ENCODE measurements at places on chromosomes 12 and 14.
A peak's percentile ranks its signal among the peaks of the same experiment; 100 is the strongest.

DNA sequence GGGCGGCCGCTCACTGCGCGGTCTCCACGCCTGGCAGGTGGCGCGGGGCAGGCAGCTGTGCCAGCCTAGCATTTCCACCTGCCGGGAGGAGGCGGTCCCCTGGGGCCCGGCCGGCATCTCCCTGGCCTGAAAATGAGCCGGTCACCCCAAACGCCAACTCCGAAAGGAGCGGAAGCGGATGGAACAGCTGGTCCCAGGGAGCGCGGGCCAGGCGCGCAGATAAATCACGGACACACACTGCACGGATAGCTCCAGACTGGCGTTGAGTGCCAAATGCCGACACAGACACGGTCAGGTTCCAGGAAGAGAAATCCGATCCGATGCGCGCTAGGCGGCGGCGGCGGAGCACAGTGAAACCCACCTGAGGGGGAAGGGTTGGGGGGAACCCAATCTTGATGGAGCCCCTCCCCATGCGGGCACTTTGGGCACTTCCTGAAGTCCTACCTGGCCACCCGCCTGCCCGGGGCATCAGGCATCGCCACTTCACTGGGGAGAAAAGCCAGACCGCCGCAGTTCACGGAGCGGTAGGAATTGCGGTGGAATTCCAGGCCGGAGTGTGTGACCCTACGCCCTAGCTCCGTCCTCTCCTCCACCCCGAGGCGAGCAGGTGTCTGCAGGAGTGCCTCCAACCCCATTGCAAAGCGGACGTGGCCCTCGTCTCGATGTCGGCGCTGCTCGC is 624 bp upstream of the PLEKHD1 start:
- peak; percentile 72 for DNase-seq

GRCh38 chr12:9951026-9951675 is 19.0 kb upstream of the CLEC2A start:
- DNase-seq, result no peak

DNA sequence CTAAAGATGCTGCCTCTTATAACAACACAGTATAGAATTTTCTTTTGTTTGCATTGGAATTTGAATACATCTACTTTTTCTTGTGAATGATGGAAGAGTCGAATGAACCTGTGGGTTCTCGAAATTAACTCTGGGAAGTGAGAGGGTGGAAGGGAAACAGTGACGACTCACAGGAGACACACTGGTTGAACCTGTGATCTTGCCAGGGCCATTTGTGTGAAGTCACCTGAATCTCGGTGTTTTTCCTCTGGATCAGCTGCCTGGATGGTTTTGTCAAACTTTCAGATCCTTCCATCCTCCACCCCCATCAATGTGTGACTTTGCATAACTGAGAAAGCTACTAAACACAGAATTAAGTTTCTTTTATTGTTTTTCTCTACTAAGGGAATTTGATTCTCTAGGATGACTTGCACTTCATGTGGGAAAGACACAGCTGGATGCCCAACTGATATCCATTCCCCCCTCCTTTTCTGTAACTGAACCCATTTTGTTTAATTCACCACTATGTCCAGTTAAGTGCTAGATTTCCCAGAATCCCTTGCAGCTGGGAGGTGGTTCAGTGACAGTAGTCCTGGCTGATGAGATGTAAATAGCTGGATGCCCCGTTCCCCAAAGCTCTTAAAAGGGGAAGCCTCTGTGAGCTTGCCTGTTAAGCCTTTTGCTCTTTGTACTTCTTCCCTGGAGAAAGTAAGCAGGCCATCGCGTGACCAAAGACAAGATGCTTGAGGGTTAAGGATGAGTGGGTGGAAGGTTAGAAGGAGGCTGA is 6.3 kb downstream of the PPFIBP1 start:
- DNase-seq, result no peak

DNA sequence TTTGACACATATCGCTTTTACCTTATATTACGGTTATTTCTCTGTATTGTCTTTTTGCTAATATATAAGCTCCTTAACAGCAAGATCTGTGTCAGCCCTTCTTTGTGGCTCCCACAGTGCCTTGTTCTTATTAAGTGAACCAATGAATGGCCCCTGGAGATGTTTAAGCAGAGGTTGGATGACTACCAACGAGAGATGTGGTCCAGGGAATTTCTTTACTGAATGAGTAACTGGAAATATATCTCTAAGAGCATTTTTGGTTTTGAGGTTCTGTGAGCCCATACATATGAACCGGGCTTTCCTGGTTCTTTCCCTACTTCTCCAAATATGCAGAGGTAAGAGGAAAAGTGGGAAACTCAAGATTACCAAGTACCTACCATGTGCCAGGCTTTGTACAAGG is 23.5 kb downstream of the CALCOCO1 start:
- DNase-seq, result no peak

DNA sequence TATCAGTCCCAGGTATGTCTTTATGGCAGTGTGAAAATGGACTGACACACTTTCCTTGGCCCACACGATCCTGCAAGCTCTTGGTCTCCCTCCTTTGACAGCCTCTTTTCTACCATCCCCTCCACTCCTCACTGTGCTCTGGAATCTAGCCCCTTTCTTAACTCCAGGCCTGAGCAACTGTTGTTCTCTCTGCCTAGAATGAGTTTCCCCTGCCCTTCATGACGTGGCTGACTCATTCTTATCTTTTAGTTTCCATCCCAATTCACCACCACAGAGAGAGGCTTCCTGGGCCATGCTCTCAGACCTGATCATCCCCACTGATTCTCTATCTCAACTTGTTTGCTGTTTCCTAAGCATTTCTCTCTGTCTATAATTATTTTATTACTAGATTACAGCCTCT is 157.4 kb upstream of the HMGA2 start:
- DNase-seq, result no peak

DNA sequence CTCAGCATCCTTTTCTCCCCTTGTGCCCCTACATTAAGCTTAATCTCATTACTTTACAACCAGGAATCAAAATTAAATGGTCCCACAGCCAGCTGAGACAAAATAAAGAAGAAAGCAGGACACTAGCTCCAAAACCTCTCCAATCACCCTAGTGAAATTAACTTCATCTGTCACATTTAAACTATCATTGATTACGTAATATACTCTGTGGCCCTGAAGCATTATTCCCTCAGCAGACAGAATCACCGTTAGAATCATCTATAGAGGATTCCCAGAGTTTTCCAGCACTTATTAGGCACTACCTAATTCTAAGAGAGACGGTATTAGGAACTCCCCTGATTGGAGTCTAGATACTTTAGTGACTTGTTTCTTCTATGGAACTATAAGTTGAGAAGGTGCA is at the start of gene OR4K17:
OR4K17 (plus strand) TSS at position 302 of the 400 bp plus-strand sequence. CDS start 6,761 bp downstream, outside the sequence.
- no peak for DNase-seq

DNA sequence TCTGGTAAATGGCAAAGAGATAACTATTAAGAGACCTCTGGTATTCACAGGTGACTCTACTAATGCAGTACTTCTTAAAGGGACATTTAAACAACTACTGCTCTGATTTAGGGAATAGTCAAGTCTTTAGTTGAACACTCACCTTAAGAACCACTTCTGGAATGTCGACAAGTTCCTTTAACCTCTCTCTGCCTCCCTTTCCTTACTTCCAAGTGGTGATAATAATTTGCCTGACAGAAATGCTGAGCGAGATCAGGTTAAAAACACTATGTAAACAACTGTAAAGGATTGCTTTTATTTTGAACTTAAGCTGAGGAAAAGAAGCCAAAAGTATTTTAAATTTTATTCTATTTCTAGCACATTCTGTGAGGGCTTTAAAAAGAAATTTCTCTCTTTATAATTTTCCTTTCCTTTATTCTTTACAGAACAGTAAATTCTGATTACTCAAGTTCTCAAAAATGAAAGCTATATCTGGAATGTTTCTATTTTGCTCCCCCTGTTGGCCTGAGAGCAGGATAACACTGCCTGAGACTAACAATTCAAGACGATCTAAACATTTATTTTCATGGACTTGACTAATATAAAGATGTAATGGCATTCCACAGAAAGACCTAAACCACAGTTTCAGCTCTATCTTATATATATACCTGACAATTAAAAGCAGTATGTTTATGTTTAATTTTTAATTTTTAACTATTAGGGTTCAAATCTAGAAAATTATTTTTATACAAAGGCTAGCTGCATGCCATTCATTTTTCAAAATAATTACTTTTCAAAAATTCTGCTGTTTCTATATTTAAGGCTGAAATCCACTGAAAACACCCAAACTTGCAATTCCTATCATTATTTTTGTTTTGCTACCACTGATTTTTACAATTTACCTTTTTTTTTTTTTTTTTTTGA is 29.2 kb downstream of the ZCCHC8 start:
- DNase-seq, result no peak

DNA sequence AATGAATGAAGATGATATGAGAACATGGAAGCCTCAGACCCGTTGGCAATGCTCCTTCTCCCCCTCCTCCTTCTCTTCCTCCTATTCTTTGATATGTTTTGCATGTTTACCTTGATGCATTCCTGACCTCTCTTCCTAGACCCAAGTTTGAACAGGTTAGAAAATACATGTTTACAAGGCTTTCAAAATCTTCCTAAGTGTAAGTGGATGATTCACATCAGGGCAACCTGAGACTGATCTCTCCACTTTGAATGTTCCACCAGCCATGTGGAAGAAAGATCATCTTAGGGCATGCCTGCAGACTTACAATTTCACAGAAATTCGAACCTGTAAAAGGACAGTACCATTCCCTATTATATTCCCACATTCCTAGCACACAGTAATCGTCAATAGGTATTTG is 18.0 kb upstream of the LDHB start:
- no peak for DNase-seq

DNA sequence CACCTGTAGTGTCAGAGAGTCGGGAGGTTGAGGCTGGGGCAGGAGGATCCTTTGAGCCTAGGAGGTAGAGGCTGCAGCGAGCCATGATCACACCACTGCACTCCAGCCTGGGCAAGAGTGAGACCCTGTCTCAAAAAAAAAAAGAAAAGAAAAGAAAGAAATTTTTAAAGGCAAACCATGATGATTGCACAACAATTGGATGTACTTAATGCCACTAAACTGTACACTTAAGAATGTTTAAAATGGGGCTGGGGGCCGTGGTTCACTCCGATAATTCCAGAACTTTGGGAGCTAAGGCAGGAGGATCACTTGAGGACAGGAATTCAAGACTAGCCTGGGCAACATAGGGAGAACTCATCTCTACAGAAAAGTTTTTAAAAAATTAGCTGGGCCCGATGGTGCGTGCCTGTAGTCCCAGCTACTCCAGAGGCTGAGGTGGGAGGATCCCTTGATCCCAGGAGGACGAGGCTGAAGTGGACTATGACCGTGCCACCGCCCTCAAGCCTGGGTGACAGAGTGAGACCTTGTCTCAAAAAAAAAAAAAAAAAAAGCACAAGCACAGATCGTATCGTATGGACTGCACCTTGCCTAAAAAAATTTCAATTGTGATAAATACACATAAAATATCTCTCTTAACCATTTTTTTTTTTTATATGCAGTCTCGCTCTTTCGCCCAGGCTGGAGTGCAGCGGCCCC is 32.7 kb downstream of the JAG2 start:
- no peak for DNase-seq

GRCh38 chr12:96892104-96892503 is 15.0 kb upstream of the NEDD1 start:
- no peak for DNase-seq

DNA sequence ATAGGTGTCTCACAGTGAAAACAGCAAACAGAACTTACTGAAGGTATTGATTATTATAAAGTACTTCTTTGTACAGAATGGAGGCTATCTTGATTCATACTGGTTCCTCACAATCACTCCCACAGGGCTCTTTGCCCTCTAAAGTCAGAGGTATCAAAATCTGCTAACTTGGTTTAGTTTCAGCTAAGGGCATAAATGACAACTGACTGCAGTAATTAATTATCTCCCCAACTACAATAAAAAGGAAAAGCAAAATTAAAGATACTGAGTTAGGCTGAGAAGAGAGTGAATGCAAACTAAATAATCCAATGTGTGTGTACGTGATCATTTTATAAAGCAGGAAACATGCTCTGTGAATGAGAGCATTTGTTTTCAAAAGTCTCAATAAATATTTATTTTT is 338.7 kb downstream of the ACSS3 start:
- no peak for DNase-seq

DNA sequence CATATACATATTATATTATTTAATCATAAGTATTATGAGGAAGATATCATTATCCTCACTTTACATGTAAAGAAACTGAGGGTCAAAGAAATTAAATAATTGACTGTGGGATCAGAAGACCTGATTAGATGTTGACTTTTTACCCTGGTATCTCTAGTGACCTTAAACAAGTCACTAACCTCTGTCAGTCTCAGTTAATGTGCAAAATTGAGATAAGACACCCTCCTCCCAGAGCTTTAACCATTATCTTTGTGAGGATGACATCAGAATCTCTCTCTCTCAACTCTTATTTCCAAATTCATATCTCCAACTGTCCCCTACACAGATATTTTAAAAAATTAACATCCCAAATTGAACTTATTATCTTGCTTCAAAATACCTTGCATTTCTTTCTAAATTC is 177.8 kb downstream of the KLHL28 start:
- no peak for DNase-seq

GRCh38 chr14:96905825-96906224 is 108.6 kb downstream of the VRK1 start:
- no peak for DNase-seq

- peak; percentile 78 for DNase-seq
These were observed 54.0 kb downstream of the ZNF641 start for GRCh38 chr12:48296586-48297282.

- no peak for DNase-seq
These were observed 227.3 kb downstream of the DPF3 start for GRCh38 chr14:72666610-72667009.

GRCh38 chr12:109893261-109893995 is 6.6 kb upstream of the TCHP start:
- DNase-seq, result no peak

DNA sequence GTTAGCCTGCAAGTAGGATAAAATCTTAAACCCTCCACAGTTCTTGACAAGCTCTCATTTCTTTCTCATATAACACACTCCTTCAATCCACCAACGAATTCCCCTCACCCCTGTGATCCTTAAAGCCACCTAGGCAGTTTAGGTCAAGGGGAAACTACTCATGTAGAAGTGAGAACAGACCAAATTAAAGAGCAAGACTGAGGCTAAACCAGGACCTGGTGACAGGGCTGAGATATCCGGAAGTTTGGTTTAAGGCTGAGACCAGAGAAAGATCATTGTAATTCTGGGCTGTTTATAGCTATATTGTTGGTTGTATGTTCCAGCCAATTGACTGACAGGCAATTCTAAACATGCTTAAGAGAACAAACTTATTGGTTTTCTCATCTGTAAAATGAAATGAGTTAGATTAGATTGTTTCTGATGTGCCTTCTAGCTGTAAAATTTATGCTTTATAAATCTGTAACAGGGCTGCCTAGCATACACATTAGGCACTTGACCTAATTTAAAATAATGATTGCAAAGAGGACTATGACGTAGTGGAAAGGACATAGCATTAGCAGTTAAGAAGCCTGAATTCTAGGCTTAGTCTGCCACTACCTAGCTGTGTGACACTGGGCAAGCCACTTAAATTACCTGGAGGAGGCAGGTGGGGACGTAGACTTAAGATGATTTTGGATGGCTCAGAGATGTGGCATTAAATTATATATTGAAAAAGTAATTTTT is 53.9 kb upstream of the PTGR2 start:
- DNase-seq, result no peak

All from cardiac septum (tissue), 1 donor.